Dermis blood vessel endothelial cell (primary cell): ENCODE measurements at places on chromosomes 5 and 9. TPM values are rescaled to one million over a fixed set of nuclear protein-coding genes. Genes with fewer than 3 reads are reported as not detected.

Gene CARD9
- total RNA-seq = 0.34 and 1.1 TPM in 2 replicates

Gene SLF1
- total RNA-seq = 11.3 and 19.6 TPM in 2 replicates

GRCh38 chr9:118008246-118008645 lies 304.0 kb downstream of the TLR4 start:
- no peak for DNase-seq

DNA sequence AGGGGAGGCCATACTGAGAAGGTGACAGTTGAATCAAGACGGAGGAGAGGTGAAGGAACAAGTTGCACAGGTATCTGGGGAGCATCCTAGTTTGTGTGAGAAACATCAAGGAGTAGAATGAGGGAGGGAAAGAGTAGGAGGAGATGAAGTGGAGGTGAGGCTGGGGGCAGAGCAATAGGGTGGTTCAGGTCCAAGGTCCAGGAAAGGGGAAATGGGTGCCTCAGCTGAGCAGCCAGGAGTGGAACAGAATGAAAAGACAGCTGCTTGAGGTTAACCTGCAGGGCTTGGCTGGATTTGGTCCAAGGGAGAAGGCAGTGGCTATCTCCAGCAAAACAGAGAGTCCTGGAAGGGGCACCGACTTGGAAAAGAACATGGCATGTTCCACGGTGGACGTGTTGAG lies 5.3 kb downstream of the SLC1A1 start:
- DNase-seq = no peak

- DNase-seq = peak; percentile 41
Observed at GRCh38 chr5:91126448-91126847, 256.7 kb downstream of the ARRDC3 start.

- DNase-seq = peak; percentile 41
Observed at GRCh38 chr5:54792611-54793404, 192.6 kb downstream of the ESM1 start.

DNA sequence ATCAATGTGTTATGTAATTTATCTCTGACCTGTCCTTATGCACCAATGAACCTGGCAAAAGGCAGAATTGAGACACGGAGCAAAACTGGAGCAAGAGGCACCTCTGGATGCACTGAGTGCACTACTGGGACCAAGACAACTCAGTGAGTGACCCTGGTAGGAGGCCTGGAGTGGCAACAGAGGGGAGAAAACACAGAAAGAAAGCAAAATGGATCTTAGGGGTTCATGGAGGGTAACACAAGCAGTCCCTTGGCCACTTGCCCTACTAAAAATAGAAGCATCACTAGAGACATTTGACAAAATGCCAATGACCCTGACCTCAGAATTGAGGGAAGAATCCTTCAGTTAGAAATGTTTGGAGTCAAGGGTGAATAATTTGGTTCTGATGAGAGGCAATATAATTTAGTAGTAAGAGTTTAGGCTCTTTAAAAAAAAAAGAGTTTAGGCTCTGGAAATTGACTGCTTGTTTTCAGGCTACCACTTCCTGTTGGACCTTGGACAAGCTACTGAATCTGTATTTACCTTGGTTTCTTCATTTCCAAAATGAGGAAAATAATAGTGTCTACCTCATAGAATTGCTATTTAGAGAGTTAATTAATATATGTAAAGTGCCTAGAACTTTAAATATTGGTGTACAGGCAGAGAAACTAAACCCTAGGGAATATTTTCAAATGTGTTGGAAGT lies 234.9 kb upstream of the TARS1 start:
- no peak for DNase-seq
